ENCODE measurements at places on chromosomes 5 and 9. TPM values are rescaled to one million over a fixed set of nuclear protein-coding genes. Genes with fewer than 3 reads are reported as not detected.

The PCDHA1 gene
- total RNA-seq = 6.6 TPM

DNA sequence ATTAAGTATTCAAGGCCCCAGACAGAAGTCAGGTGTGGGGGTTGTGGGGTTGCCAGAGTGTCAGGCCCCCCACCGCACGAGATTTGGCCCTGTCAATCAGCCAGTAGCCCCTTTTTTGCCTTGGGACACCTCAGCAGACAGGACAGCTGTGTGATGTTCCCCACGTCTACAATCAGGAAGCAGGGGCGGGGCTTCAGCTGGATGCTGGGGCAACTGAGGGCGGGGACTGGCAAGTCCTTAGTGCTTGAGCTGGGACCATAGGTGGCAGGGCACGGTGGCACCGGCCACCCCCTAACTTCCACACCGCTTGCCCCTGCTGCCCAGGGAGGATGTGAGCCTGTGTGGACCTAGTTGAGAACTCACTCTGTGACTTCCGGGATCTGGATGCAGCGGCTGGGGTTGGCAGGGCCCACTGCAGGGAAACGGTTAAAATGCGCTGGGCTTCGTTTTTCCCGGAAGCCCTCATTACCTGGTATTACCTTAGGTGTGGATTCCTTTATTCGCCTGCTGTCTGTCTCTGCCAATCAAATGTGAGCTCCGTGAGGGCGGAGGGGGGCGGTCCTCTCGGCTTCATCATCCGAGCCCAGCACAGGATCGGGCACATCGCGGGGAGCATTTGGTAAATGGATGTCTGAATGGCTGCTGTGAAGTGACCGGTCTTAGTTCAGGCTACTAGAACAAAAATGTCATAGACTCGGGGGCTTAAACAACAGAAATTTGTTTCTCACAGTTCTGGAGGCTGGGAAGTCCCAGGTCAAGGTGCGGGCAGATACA lies 7.5 kb upstream of the GTF3C5 start:
- DNase-seq = no peak

The GABRA1 gene
- 18.2 TPM for total RNA-seq

DNA sequence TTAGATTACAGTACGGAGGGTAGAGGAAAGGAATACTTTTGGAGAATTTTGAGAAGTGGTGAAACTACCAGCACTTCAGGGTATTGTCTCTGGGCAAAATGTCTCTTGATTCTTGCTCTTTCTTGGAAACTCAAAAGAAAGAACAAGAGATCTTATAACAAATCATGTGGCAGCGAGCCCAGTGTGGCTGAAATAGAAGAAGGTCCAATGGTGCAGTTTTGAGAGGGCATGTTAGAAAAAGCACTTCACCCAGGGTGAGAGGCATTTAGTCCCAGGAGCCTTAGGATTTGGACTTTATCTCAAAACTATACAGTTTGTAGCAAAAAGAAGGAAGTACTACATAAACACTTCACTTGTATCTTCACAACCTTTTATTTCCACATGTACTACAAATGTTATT lies 39.4 kb downstream of the NNT start:
- DNase-seq = no peak

The SLCO6A1 gene
- 0.94 TPM for total RNA-seq

DNA sequence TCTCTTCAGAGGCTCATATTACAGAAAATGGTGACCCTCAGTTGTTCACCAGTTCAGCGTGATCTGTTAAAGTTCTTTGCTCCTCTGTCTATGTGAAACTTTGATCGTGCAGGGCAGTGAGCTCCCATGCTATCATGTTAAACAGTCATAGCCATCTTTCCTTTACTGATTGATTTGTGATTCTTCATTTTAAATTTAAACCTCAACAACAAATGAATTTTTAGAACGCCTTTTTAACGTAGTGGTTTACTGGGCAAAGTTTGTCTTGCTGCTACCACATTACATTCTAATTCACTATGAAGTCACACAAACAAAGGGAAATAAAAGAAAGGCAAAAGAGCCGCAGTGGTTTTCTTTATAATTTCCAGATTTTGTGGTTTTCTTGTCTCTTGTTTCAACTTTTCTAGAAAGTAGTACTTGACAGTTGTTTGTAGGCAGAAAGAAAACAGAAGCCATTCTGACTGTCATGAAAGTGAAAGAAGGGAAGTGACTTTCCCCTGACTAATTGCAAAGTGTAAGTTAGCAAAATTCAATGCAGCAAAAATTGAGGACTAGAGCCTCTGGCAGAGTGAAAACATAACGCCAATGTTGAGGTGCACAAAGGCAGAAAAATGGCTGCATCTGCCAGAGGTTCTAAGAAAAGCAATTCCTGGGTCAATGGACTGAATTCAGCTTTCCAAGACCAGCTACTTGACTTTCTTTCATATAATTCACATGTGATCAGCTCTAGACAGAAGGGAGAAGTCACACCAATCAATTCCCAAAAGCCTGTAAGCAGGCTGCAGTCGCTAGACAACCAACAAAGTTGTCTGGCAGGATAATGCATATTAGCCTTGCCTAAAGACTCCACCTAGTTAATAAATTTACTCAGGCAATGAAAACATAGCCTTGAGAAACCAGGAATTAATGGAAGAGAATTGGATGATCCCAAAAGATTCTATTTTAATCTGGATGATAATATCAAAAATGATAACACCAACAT lies 7.1 kb upstream of the IFNA6 start:
- DNase-seq = no peak

DNA sequence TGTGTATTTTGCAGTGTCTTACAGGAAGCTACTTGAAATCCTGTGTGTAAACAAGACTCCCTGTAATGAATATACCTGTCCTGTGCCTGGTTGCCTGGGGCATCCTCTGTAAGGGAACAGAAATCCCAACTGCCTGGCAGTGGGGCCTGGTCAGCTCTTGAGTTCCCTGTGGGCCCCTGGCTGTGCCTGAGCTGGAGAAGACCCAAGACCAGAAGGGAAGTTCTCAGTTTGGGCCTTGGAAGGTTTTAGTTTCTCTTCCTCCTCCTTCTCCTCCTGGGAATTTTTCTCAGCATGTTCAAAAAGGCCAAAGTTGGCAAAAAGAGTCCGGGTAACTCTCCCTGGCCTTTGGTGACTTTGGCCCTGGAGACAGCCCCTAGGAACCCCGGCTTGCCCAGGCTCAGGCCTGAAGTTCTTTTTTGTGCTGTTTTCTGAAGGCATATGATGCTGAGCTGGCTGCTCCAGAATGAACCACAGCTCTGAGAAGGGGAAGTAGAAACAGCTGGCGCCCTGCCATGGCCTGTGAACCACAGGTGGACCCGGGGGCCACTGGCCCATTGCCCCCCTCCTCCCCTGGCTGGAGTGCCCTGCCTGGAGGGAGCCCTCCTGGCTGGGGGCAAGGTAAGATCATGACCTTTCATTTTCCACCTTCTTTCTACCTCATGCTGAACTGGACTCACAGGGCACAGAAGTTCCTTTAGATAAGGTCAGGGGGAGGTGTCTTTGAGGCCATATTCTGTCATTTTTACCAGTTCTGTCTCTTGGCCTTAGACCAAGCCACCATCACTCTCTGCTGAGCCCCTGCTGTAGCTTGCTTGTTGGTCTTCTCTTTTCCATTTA lies 5.8 kb downstream of the TMEM268 start:
- no peak for DNase-seq

The LCN15 gene
- total RNA-seq = not detected

The RGMB gene
- total RNA-seq = 51.9 TPM

DNA sequence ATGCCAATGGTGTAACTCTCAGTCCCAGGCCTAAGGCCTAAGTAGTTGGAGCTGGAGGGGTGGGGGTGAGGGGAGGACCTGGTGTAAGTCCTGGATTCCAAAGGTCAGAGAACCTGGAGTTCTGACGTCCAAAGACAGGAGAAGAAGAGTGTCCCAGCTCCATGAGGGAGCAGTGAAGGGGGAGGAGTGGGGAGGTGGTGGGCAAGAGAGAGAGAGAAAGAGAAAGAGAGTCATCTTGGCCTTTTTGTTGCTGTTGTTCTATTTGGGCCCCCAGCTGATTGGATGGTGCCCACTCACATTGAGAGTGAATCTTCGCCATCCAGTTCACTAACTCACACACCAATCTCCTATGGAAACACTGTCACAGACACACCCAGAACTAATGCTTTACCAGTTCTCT lies 198.9 kb downstream of the DAB2IP start:
- DNase-seq = no peak

GRCh38 chr9:1005043-1005667 lies 28.7 kb downstream of the DMRT3 start:
- DNase-seq = no peak

The PCDHB5 gene
- total RNA-seq = 9.7 TPM

DNA sequence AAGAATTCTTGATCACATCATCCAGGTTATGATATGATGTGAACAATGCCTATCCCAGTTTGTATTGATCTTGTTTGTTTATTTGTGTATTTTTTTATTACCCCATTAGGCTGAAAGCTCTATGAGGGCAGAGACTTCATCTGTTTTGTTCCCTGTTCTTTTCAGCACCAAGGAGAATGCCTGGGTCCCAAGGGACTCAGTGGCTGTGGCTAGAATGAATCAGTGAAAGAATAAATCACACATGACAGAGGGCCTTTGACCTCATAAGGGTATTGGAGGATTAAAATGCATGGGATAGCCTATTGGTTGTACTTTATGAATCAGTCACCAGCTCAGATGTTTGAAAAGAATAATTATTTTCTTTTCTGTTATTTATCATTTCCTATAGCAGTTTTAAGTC lies 292.2 kb downstream of the GAS1 start:
- no peak for DNase-seq

- DNase-seq = no peak
Measured at GRCh38 chr5:80654054-80654390, 430 bp upstream of the MSH3 start.

The MLANA gene
- not detected for total RNA-seq

The GIN1 gene
- 19.3 TPM for total RNA-seq

The SLC1A3 gene
- total RNA-seq = 243 TPM

DNA sequence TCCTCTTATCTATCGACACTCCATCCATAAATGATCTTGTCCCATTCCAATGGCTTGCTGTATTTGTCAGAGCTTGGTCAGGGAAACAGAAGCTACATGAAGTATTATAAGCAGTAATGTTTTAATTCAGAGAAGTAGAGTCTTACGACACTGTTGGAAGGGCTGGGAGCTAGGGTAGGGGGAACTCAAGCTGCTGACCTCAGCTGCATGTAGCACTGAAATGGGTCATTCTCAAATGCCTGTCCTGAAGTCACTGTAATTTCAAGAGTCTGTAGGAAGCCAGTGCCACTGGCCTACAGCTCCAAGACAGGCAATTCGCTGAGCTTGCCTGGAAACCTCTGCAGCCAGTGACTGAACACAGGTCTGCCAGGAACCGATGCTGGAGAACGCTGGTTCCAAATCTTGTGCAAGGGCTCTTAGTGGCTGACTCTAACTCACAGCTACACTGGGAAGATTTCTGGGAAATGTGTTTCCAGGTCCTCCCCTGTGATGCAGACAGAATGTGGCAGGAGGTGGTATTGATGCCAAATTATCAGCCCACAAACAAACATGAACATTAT lies 532.4 kb downstream of the CCDC171 start:
- no peak for DNase-seq

GRCh38 chr9:6197330-6197729 lies 18.3 kb upstream of the IL33 start:
- no peak for DNase-seq

GRCh38 chr9:86925686-86926085 lies 21.6 kb downstream of the GAS1 start:
- DNase-seq = no peak

DNA sequence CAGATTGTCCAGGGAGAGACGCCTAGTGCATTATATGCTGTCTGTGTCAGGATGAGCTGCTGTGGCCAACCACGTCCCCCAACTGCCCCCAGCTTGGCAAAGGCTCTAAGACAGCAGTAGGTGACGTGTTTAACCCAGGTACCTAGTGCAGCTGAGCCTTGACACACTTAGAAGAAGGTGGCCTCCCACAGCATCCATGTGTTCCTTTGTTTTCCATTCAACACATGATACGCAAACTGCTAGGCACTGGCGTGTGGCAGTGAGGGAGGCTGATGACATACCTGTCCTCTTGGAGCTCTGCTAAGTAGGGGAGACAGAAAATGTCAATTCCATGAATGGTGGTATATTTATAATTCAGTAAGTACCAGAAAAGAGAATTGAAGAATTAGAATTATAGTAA lies 291.7 kb downstream of the NR3C1 start:
- no peak for DNase-seq

GRCh38 chr5:81751836-81752643 lies 1.1 kb upstream of the SSBP2 start:
- no peak for DNase-seq

DNA sequence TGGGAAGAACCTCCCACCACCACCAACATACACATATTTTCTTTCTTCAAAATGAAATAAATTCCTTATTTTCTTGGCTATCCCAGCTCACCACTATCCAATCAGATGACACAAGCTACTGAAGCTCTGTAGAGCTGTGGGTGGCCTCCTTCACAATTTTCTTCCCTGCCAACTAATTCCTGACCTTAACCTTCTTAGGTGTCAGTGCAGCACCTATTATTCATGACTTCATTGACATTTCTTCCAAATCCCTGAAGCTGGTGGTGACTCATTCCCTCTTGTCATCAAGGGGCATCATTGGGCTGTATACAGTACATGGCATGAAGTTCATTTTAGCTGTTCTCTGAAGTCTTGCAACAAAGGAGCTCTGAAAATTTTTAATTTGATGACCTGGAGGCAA lies 42.0 kb upstream of the ADRA1B start:
- DNase-seq = no peak

The CDH10 gene
- 50.1 TPM for total RNA-seq

DNA sequence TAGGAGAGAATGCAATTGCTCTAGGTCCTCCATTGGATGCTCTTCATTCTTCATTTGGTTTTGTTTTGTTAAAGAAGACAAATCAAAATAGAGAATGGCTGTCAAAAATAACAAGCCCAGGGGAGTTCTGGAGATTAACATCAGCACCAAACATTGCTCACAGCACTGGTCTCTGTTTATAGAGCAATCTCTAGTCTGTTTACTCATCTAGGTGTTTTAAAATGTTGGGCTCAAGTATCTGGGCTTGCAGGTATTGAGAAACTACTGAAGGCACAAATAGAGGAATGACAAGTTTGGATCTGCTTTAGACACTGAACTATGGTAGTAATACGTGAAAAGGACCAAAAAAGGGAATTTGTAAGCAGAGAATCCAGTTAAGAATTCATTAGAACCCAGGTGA lies 77.0 kb upstream of the TMC1 start:
- no peak for DNase-seq

- DNase-seq = no peak
Measured at GRCh38 chr5:95895251-95895650, 66.4 kb downstream of the ELL2 start.

Measured in occipital lobe (tissue), 3 donors.